Cerebellar nuclear complex (tissue), 1 donor: ENCODE measurements at places on chromosomes 2 and 18.

DNA sequence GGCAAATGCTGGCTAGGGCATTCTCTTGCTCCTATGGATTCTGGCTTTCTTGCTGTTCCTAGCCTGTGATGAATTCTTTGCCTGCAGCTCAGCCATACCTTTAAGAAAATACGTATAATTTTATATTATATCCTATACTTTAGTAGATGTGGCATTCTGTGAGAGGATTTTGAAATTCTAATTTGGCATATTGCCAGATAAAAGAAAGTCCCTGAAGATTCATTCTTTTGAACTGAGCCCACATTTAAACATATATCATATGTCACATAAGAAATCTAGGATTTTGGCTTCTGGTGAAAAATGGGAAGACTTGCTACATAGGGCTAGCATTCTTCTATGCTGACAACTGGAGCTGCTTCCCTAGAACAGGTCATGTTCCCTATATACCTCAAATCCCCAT, 91.4 kb upstream of the LYPD1 start:
- no peak for DNase-seq

DNA sequence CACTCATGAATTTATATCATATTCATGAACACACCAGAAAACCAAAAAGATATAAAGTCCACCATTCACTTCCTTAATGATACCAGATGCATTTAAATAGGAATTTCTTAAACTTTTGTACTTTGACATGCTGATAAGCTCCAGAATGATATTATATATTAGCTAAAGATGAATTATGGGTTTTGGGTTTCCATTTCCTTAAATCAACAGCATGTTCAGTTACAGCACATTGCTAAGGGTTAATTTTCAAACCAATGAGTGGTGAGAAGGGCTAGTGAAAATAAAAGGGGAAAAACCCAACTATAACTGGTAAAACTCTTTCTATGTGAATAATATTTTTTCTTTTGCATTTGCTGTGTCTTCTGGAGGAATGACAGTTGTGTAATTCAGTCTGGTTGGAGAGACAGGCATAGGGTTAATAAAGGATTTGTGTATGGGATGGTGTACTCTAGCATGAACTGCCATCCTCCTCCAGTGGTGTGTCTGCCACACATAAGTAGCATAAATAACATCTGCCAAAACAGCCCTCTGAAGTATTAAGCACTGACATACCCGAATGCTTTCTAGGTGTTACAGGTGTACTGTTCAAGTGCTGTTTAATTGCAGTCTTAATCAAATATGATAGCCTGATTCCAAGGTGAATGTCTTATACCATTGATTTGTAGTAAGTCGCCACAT, 19.3 kb upstream of the CPS1 start:
- DNase-seq: no peak

- DNase-seq: no peak
These were observed 71.1 kb downstream of the TDRD15 start for GRCh38 chr2:21194858-21195271.

DNA sequence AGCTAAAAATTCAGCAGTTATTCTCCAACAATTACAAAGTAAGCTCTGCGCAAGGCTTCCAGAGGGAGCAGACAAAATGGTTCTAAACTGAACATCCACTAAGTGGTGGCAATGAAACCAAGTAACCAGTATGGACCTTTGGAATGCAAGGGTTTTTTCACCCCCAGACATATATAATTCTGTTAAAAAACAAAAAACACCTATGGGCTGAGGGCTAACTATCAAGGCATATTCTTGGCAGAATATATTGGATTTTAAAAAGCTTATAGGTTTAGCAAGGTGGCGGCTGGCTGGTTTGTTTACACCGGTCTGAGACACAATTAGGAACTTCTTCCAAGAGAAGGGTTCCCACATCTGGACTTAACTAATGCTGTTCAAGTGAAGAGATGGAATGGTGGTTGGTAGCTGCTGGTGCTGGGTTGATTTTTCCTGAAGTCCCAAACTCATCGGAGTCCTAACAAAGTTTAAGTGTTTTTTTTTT, 2.8 kb downstream of the ZFP36L2 start:
- no peak for DNase-seq

GRCh38 chr2:65264821-65265670, 37.4 kb downstream of the ACTR2 start:
- peak; percentile 0 for DNase-seq

GRCh38 chr2:217612211-217612610, 390.6 kb downstream of the TNS1 start:
- no peak for DNase-seq

- DNase-seq: no peak
These were observed 207.6 kb downstream of the MGAT5 start for GRCh38 chr2:134461511-134461910.

DNA sequence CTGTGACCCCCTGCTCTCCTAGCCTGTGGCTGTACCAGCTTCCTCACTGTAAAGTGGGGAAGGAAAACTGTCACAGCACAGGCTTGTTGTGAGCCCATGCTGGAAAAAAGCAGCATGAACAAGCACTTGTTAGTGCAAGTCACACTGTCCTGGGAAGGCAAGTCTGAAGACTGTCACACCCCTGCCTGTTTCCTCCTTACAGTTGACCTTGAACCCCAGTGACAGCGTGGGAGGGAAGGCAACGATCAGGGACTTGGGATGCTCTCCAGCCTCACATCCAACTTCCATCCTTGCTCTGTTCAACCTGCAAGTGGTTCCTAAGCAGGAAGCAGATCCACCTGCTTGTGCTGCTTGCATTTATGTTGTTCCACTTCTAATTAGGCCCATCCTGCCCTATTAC, 311.3 kb upstream of the KLHL29 start:
- no peak for DNase-seq

- no peak for DNase-seq
These were observed 1.4 kb downstream of the DOK6 start for GRCh38 chr18:69401972-69402532.

GRCh38 chr2:143545949-143546255, 416.7 kb downstream of the ARHGAP15 start:
- DNase-seq: no peak

GRCh38 chr2:114113518-114113917, 223.6 kb downstream of the ACTR3 start:
- no peak for DNase-seq

- no peak for DNase-seq
These were observed 8.4 kb downstream of the DGKD start for GRCh38 chr2:233362742-233363141.

- no peak for DNase-seq
These were observed 11.1 kb downstream of the HS6ST1 start for GRCh38 chr2:128307595-128307994.

DNA sequence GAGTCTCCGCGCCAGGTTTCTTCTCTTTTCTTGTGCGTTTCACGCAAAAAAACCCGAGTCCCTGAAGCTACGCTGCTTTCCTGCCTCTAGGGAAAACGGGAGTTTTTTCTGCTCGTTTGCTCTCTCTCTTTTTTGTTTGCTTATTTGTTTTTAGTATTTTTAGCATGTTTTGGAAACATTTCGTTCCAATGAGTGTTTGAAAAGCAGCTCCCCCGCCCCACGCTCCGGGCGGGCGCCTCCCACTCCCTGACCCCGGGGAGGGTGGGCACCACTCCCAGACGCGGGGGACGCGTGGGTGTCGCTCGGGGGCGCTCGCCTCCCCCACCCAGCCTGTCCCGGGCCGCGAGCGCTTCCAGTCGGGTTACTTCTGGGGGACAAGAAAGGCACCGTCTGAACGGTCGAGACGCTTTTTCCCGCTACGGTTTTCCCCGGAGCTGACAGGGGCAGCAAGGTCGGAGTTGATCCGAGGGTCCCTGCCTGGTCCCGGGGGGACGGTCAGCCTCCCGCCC, 446 bp upstream of the EFHD1 start:
- DNase-seq: no peak
